Mucosa of descending colon (tissue), 3 donors: ENCODE measurements at places on chromosomes 2 and 18. TPM values are rescaled to one million over a fixed set of nuclear protein-coding genes. Genes with fewer than 3 reads are reported as not detected.

Gene GRB14
- total RNA-seq = 3.4 TPM

Gene SS18
- total RNA-seq = 61.8 TPM

Gene NEUROD1
- 1.5 TPM for total RNA-seq

Gene DSC3
- 0.61 TPM for total RNA-seq

Gene PSD4
- 40.8 TPM for total RNA-seq

Gene IL1A
- total RNA-seq = not detected

Gene TLX2
- total RNA-seq = 1.6 TPM

- no peak for DNase-seq
Observed at GRCh38 chr2:192236136-192236535, 41.4 kb upstream of the TMEFF2 start.

DNA sequence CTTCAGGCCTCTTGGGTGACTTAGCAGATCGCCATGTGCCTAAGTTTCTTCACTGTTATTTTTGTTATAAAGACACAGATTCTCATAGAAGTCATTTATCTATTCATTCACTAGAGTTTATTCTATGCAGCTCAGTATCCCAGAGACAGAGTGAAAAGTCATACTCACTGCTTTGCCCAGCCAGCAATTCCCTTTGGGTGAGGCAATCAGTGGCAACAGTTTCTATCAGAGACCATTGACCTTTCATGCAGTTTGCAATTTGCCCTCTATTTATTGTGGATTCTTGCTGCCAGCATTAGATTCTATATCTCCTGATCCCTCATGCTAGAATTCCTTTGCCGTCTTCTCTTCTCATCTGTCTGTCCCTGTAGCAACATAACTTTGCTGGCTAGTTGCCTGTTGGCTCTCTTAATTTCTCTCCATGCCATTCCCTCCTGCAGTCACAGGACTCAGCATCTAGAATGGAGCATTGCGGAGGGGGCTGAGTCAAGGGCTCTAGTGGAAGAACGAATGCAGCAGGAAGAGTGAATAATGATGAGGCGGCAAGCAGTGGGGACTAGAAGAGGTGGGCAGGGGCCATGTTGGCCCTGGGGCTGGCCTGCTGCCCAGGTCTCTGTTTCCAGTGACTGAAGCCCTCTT is 12.2 kb downstream of the SLC9A4 start:
- DNase-seq = no peak

DNA sequence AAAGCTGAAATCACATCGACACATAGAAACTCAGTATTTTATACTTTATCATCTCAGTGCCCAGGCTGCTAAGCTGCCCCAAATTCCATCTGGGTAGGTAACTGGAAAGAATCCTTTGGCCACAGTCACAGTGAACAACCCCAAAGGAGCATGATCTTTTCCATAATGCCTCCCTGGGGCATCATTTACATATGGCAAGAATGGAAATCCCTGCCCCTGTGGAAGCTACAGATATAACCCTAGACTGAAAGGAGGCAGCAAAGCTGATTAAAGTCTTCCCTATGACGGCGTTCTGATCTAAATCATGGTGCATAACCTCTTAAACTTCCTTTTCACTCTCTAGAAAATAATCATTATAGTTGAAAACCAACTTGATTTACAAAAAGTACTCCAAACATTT is 41.5 kb downstream of the MAP3K19 start:
- DNase-seq = no peak

DNA sequence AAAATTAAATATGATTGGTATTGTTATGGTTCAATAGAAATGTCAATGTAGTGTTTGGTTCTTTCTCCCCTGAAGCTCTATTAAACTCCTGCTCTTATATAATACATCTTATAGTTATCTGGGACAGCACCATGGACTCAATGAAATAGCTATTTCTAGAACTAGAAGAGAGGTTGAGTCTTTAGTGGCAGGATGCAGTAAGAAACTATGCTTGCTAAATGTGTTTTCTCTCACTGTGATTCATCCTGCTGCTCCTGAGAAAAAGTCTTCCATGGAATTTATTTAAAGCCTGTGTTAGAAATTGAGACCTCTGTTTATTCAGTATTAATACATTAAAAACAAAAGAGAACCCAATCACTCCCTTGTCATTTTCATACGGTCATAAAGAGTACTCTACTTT is 61.5 kb downstream of the G6PC2 start:
- DNase-seq = no peak

- DNase-seq = no peak
Observed at GRCh38 chr2:178043266-178043665, 29.3 kb downstream of the PDE11A start.

DNA sequence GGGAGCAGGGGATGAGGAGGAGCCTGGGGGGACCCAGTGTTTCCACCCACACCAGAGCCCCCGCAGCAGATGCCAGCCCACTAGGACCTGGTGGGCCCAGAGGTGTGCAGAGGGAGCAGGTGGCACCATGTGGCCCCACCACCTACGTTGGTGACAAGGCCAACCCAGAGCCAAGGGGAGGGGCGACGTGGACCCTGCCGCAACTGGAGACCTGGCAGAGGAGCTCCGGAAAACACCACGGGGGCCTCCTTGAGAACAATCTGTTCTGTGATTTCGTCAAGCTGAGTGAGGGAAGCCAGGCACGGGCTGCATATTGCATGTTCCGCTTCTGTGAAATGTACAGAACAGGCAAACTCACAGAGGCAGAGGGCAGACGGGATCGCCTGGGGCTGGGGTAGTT is 49.1 kb upstream of the GPC1 start:
- no peak for DNase-seq

GRCh38 chr2:171046048-171046560 is 114.6 kb downstream of the TLK1 start:
- DNase-seq = no peak

GRCh38 chr2:177352441-177353186 is 40.0 kb upstream of the AGPS start:
- DNase-seq = no peak

DNA sequence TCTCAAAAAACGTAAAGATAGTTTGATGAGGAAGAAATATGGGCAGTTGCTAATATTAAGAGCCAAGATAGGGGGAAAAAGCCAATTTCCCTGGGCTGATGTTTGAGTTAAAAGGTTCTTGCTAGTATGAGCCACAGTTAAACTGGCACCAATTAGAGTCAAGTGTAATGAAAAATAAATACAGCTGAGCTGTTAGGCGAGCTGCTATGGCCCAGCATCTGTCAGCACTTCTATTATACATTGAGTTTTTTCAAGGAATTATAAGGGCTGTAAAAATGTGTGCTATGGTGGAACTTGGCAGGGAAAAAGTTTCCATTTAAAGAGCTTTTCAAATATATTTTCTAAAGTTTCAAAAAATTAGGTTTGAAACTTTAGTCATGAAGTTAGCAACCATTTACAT is 279.6 kb downstream of the CYRIA start:
- DNase-seq = no peak

GRCh38 chr2:127195140-127196074 is 24.7 kb downstream of the CYP27C1 start:
- no peak for DNase-seq

DNA sequence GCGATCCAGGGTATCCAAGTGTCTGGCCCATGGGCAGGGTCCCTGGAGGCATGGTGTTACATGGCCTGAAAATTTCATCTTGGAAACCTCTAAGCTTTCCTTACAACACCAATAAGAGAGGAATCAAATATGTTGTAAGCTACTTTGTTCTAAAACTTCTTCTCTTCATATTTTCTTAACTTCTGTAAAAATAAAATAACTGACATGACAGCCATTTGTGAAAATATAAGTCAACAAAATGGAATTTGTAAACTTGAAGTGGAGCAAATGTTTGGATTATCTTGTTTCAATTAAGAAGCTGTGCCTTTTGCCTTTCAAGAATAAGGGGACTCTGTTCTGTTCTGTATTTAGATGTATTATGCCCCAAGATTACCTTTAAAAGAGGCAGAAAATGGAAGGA is 319.7 kb downstream of the LPIN1 start:
- no peak for DNase-seq

DNA sequence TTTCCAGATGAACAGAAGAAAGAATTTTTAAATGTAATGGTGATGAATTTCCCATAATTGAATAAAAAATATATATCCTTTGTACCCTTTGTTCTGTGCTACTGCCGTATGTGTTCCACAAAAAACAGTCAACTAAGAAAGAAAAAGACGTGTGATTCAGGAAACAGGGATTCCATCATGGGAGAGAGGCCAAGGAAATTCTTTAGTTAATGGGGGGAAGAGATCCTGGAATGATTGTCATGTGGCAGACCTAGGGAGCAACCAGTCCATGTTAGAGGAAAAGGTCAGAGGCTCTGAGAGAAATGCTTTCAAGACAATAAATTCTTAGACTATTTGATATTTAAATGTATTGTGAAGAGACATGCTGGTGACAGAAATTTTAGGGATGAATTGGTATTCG is 76.6 kb downstream of the CPO start:
- DNase-seq = no peak

- peak; percentile 74 for DNase-seq
Observed at GRCh38 chr2:231037731-231038482, 584 bp downstream of the C2orf72 start.

GRCh38 chr2:219864154-219864553 is 236.7 kb downstream of the SLC4A3 start:
- DNase-seq = no peak

DNA sequence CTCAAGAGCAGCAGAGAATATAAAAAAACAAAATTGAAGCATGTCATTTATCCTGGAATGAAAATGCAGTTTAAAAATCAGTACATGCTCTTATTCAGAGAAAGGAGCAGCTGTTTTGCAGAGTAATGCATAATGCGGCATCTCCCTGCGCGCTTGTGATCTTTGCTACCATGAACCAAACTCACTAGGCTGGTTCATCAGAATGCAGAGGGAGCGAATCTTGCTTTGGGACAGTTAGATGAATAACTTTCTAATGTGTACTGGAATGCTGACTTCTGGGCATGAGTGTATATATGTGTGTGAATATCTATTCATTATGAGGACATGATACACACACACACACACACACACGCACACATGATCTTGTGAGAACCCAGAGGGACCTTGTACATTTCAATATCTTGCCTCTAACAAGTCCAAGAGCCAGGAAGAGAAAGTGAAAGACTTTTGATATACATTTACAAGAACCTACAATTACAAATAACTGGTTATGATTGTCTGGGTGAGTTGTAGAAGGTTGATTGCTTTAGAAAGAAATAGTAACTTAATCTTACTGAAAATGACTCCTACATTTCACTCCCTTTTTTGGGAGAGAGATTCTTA is 54.1 kb upstream of the THOC1 start:
- no peak for DNase-seq

- DNase-seq = peak; percentile 71
Observed at GRCh38 chr2:241443486-241444223, 64.7 kb downstream of the STK25 start.

DNA sequence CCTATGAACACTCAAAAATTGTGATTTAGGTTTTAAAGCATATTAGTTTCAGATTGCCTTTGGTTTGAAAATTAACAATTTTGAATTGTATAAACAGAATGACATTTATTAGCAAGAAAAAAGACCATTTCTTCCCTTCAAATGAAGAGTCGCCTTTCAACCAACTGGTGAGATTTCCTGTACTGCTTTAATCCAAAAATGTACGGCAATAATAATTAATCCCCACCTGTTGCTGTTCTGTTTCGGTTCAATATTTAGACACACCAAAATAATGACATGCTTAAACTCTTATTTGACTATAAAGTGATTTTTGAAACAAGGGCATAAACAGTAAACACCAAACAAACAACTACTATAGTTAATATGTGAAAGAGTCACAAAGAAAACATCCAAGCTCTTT is 39.6 kb downstream of the CHN1 start:
- DNase-seq = no peak

- no peak for DNase-seq
Observed at GRCh38 chr2:190635781-190636180, 13.1 kb upstream of the NAB1 start.

DNA sequence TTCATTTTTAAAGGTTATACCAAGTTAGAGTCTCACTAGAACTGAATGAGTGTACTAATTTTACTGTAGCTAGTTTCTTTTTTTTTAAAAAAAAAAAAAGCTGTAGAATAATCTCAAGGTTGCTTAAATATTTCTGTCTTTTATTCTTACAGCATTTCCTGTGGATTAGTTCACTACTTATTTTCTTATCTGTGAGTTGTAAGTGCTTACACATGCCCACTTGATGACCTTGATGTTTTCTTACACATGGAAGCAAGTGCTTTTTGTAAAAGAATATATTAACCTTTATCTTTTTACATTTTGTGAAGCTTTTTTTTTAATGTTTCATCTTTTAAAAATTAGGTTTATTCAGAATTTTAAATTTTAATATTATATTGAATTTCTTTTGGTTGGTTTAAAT is 57.8 kb downstream of the MSH2 start:
- no peak for DNase-seq

DNA sequence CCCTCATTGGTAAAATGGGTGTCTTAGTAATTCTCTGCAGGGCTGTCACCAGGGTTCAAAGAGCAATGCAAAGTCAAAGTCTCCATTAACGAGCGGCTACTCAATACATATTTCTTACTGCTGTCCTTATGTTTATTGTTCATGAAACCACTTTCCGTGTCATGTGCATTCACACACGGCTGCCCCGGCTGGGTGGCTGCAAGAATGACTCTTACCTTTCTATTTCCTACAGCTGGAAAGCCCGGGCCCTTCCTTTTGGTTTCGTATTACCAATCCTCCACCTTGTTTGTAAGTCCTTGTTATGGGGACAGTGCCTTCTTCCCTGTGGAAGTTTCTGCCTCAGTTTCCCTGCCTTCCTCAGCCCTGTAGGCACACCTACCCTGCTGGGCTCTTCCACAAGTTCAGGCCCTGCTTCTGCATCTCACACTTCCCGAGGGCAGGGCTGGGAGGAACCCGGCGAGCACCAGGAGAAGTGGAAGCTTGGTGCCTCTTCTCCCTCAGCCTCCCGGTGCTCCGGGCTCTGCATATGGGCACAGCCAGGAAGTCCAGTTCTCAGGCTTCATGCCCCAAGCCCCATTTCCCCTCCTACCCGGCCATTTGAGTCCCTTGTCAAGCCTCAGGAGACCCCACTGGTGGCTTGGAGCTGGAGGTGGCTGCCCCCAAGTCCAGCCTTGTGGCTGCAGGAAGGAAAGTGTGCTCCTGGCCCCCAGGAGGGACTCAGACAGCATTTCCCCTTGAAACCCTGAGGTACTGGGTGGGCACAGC is 18.7 kb upstream of the ACKR3 start:
- no peak for DNase-seq

DNA sequence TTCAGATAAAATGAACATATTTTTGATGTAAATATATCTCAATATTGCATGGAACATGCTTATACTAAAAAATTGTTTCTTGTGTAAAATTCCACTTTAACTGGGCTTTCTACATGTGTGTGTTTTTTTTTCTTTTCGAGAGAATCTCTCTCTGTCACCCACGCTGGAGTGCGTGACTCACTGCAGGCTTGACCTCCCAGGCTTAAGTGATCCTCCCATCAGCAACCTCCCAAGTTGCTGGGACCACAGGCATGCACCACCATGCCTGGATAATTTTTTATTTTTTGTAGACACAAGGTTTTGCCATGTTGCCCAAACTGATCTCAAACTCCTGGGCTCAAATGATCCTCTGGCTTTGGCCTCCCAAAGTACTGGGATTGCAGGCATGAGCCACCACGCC is 254.6 kb downstream of the LOXHD1 start:
- no peak for DNase-seq

DNA sequence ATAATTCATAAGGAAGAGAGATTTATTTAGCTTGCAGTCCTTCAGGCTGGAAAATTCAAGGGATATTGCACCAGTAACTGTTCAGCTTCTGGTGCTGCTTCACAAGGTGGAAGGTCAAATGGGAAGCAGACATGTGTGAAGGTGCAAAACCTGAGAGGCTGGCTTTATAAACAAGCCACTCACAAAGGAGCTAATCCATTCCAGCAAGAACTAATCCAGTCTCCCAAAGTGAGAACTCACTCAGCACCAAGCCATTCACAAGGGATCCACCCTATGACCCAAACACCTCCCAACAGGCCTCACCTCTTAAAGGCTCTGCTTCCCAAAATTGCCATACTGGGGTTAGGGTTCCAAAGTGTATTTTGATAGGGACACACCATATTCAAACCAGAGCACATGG is 1018.4 kb upstream of the ACVR2A start:
- DNase-seq = no peak
